ENCODE measurements at places on chromosomes 2 and 18.

GRCh38 chr2:226179010-226179409 is 620.6 kb downstream of the IRS1 start:
- DNase-seq: no peak

DNA sequence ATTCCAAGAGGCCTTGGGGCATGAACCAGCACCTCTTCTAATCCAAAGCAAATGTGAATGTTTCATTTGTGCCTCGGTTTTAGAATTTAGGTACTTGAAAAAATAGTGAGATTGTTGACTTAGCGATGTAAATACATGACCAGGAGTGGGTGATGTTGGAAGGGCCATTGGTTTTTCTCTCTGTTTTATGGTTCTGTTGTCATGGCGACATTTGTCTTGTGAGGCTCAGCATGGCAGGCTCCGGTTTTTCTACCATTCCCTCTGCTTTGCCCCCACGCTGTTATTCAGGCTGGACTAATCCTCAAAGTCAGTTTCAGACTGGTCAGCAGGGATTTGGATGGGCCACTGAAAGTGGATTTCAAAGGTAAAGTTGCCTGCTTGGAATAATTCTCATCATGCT is 255.4 kb downstream of the ALPK2 start:
- DNase-seq: peak; percentile 60

GRCh38 chr18:76252139-76252538 is 242.9 kb downstream of the ZNF516 start:
- no peak for DNase-seq

DNA sequence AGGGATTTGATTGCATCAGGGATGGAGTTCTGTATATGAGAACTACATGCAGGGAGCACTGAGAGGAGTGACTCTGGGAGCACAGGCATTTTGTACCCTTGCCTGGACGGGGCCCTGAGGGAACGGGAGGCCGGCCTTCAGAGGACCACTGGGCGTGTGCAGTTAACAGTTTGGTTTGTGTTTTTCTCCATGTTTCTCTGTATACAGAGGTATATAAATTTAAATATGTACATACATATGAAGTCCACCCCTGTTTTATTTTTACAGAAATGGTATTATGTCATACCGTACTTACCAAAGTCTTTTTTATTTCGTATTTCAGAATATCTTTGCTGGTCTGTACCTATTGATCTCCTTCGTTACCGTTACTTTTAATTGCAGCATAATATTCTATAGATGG is 111.3 kb downstream of the PTPRM start:
- no peak for DNase-seq

DNA sequence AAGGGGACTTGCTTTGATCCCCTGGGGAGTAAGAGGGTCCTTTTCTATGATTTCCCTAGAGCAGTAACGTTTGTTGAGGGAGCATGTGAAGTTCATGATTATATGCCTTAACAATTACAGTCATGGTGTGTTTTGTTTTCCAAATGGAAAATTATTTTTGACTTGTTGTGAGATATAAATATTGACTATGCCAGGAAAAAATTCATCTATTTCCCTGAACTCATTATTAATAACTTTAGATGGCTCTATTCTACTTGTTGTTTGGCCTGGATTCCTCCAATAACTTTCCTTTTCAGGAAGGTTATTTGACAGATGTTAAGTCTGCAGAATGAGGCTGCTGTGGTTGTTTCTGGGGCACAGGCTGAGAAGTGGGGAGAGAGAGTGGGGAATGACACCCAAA is 72.1 kb upstream of the LMAN1 start:
- DNase-seq: no peak

DNA sequence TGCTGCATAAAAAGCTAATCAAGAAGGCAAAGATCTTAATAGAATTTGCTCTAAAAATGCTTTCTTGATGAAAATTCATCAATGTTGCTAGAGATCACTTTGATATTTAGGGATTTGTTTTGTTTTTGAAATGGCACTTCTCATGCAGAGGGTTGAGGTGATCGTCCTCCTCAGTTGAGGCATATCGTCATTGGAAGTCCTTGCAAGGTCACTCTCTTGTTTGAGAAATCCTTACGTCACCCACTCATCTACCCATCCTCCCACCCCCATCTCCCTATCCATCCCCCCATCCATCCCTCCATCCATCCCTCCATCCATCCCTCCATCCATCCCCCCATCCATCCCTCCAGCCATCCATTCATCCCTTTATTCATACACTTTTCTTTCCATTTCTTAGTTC is 133.7 kb downstream of the THNSL2 start:
- DNase-seq: no peak

- DNase-seq: no peak
These were observed 834.0 kb upstream of the FSHR start for GRCh38 chr2:49988276-49988675.

DNA sequence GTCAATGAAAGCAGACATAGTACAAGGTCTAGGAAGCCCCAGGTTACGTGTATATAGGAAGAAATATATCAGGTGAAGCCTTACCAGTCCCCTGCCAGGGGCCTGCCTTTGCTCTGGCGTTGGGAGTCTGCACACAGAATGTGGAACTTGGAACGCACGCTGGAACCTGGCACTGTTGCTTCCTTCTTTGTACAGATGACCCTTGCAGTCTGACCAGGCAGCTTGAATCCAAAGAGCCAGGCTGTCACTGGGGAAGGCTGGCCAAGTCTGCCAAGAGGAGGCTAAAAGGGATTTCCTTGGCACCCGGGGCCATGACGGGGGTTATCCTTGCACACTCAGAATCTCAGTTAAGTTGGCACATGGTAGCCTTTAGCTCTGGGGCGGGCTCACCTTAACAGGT is 39.5 kb downstream of the TMEM247 start:
- no peak for DNase-seq

DNA sequence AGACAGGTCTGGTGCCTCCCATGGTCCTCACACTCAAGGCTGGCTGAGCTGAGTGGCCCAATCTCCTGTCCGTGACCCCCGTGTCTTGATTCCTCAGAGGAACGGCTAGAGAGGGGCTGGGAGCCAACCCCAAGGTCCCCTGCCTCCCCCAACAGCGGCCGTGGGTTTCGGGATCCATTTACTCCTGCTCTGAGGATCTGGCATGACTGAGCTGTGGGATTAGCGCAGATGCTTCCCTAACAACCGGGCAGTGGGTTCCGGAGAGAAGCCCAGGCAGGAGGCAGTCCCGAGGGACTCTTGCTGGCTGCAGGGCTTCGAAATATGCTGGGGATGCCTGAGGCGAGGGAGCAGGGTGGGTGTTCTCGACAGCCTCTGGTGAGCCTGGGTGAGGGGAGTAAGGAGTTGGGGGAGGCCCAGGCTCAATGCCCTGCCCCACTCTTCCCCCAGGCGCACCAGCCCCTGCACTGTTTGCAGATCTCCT is 18.9 kb downstream of the GPR35 start:
- no peak for DNase-seq

DNA sequence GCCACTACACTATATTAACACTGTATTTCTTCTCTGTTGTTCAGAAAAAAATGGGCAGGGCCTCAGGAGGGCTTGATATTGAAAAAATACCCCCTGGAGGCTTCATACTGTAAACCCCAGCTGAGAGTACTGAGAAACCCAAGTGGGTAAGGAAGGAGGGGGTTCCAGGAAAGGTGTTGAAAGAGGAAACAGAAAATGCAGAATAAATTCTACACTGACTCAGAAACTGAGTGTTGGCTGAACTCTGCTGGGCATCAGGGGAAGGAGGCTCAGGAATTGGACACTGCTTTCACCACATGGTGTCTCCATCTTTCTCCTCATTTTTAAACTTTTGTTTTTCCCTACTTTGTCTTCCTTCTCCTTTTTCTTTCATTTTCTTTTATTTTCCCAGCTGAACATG is 253.7 kb downstream of the DYM start:
- DNase-seq: no peak

DNA sequence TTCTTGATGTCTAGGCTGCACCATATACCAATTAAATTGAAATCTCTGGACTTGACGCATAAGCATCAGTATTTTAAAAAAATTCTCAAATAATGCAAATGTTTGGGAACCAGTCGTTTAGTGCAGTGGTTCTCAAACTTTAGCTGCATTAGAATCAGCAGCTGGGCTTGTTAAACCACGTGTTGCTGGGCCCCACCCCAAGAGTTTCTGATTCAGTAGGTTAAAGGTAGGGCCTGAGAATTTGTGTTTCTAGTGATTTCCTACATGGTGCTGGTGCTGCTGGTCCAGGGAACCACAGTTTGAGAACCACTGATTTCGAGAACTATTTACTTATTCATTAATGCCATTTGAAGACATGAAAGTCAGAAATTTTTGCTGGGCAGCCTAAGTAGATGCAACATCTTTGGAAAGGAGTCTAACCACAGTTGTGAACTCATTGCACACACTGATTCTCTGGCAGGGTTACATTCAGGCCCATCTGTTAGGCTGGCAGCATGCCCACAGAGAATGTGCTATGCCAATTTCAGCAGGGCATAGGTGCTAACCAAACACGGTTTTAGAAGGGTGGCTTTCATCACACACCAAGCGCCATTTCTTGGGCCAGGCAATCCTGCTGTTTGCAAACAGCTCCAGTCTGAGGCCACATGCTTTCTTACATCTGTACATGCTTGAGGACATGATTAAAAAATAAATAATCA is 26.4 kb upstream of the ATP5MC3 start:
- no peak for DNase-seq

DNA sequence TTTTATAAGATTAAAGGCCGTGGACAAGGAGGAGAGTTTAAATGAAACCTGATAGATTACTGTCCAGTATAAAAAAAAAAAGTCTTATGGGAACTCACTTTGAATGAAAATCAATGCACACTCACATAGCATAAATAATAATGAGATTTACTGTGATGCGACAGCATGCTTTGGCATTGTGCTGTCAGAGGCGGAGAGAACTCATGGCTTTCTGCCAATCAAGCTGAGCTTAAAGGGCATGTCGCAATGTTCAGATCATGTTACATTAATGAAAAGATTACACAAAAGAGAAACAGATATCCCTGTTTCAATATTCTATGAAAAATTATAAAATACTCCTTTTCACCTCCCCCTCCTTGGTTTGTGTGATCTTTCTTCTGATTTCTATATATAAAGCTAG is 310.8 kb downstream of the ERBB4 start:
- DNase-seq: no peak

DNA sequence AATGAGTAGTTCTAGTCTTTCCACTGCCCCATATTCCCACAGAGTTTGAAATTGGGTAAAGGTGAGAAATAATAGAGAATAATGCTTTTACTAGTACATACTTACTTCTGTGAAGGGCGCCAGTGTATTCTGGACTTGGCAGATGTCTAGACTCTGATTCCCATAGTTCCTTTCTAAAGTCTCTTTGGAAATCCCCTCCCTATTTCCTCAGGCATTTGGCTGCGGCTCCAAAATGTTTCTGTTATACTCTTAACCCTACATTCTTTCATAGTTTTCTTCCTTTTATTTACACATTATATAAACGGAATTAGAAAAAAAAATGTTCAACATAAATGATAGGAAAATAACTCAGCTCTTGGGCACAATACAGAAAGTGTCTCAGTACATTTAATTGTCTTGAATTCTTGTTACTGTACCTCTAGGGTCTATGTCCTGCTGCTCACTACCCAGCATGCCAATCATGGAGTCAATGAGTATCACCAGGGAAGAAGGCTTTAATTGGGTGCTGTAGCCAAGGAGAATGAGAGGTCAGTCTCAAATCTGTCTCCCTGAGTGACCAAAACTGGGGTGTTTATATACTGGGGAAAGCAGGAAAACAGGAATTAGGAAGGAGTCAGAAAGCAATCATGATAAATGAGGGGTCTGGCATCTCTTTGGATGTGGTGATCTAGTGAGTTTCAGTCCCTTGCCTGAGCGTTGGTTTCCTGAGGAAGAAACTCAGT is 147.8 kb upstream of the MMADHC start:
- no peak for DNase-seq

DNA sequence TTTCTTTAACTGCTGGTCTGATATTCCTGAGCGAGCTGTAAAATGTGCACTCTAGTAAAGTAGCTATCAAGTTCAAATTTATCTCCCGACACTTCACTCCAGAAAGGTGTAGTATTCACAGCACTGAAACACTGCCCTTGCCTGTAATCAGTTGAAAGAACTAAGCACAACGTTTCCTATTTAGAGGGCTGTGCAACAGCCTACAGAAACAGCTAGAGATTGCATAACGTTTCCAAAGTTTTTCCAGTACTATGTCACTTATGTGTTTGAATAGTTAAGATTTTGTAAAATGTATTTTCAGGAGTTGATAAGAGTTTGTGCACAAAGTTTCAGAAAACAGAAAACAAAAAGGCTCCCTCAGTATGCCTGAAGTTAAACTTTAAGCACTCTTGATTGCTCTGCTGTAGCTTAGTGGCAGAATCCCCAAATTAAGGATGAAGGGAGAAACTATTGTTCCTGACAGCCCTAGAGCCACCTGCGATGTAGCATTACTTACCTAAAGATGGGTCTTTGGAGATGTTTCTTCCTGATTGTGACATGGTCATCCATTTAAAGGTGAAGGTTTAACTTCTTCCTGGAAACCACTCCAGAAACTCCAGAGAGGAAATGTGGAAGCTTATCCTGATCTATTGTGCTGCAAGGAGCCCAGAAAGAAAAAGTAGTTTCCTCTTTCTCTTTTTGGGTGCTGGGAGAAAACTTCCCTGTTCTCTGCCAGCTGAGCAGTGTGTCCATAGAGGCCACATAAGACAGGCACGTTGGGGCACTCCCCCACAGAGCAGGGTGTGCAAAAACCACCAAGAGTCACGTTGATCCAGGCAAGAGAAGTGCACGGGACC is 536 bp downstream of the PDE1A start:
- DNase-seq: no peak

GRCh38 chr2:241087420-241088268 is 14.4 kb downstream of the MTERF4 start:
- no peak for DNase-seq

DNA sequence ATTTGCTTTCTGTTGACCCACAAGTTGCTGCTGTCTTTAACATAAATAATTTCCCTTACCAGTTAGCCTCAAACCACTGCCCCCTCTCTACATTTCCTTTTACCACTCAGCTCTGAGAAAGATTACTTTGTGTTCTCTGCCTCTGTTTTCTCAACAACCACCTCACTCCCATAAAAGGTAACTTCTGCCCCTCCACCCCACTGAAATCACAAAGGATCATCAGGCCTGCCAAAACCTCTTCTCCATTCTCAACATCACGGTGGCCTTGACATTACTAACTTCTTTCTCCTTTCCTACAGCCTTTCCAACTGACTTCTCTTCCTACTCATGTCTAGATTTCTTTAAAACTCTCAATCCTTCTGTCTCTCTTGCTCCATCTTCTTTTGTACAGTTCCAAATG is 10.1 kb downstream of the ACADL start:
- no peak for DNase-seq
